ENCODE measurements at places on chromosomes 12 and 14.

GRCh38 chr12:115972241-115972640 is 305.3 kb downstream of the MED13L start:
- no peaks in the 10 kb centered on the region for H3K27me3 ChIP-seq
- no peak overlapping the region for H3K27ac ChIP-seq
- no peak overlapping the region for H3K4me3 ChIP-seq
- no peak for DNase-seq
- peaks cover 44% of the 10 kb centered on the region for H3K36me3 ChIP-seq
- H3K4me1 ChIP-seq = no peaks in the 10 kb centered on the region

- DNase-seq = no peak
- H3K36me3 ChIP-seq = no peaks in the 10 kb centered on the region
- H3K4me3 ChIP-seq = no peak overlapping the region
- peaks cover 28% of the 10 kb centered on the region for H3K27me3 ChIP-seq
These were observed 19.6 kb downstream of the PIWIL1 start for GRCh38 chr12:130357241-130357640.

- H3K36me3 ChIP-seq = no peaks in the 10 kb centered on the region
- H3K4me3 ChIP-seq = no peak overlapping the region
- H3K4me1 ChIP-seq = no peaks in the 10 kb centered on the region
- H3K27ac ChIP-seq = no peak overlapping the region
- no peaks in the 10 kb centered on the region for H3K27me3 ChIP-seq
These were observed 42.4 kb upstream of the MMP19 start for GRCh38 chr12:55885113-55885512.

DNA sequence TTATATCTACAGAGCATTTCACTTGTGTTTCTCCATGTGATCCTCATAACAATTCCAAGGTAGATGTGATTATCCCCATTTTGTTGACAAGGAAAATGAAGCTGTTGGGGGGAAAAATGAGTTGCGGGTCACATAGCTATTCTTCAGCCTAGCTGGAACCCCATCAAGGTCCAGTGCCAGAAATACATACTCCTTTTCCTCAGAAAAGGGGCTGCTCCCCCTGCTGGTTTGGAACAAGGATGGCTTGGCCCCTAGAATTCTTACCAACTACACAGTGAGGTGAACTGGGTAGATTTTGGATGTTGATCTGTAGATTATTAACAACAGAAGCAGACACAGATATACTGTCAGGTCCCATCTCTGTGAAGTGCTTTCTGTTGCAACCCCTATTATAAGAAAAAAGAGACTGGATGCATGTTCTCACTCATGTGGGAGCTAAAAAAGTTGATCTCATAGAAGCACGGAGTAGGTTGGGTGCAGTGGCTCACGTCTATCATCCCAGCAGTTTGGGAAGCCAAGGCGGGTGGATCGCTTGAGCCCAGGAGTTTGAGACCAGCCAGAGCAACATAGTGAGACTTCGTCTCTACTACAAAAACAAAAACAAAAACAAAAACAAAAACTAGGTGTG is 8.9 kb downstream of the IKZF4 start:
- peaks cover 6% of the 10 kb centered on the region for H3K4me1 ChIP-seq
- H3K4me3 ChIP-seq = no peak overlapping the region
- H3K27me3 ChIP-seq = no peaks in the 10 kb centered on the region
- H3K36me3 ChIP-seq = peaks cover 61% of the 10 kb centered on the region
- H3K27ac ChIP-seq = no peak overlapping the region

GRCh38 chr12:57744777-57745484 is at the start of gene TSPAN31:
TSPAN31 (plus strand) TSS chr12:57745039; CDS start chr12:57745155, 116 bp downstream.
- H3K27ac ChIP-seq = peak within 1 kb of the TSS; percentile 97
- DNase-seq = peak; percentile 100
- H3K27me3 ChIP-seq = peaks cover 21% of the 10 kb centered on the region
- H3K36me3 ChIP-seq = peaks cover 39% of the 10 kb centered on the region
- H3K4me1 ChIP-seq = peaks cover 12% of the 10 kb centered on the region
- H3K4me3 ChIP-seq = peak within 1 kb of the TSS; percentile 80

GRCh38 chr12:47878918-47879481 is 25.8 kb downstream of the VDR start:
- no peaks in the 10 kb centered on the region for H3K36me3 ChIP-seq
- H3K4me3 ChIP-seq = no peak overlapping the region
- peaks cover 9% of the 10 kb centered on the region for H3K4me1 ChIP-seq
- DNase-seq = no peak
- H3K27me3 ChIP-seq = no peaks in the 10 kb centered on the region
- no peak overlapping the region for H3K27ac ChIP-seq

DNA sequence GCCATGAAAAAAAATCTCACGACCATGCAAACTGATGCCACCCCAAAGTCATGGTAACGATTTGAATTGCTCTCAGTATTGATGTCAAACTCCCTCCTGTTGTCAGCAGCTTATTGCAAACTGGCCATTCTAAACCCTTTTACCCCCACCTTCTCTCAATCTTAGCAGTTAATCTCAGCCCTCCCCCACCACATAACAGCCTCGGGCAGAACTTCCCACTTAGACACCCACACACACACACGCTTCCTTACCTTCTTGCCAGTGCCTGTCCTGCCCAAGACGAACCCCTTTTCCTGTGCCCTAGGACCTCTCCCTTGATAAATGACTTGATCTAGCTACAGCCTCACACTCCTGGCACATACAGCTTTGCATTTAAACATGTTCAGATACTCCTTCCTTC is 56.6 kb downstream of the GPATCH2L start:
- no peak for DNase-seq
- no peaks in the 10 kb centered on the region for H3K27me3 ChIP-seq
- H3K27ac ChIP-seq = no peak overlapping the region
- H3K4me1 ChIP-seq = no peaks in the 10 kb centered on the region
- H3K4me3 ChIP-seq = no peak overlapping the region

DNA sequence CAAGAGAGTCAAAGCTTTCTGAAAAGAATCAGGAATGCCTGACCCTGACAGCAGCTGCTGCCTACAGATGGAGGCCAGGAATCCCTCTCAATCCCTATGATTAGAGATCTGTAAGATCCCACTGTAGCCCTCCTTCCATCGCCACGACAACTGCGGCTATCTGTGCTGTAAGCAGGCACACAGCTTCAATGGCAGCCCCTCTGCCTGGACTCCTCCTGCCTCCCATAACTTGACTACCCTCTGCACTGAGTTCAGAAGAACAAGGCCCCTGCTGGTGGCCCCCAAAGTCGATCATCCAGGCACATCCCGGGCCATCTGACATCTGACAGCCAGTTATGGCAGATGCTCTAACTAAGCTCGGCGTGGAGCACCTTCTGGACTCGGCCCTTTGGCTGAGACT is 2.9 kb downstream of the CLMN start:
- H3K27me3 ChIP-seq = peaks cover 18% of the 10 kb centered on the region
- no peak overlapping the region for H3K27ac ChIP-seq
- peaks cover 56% of the 10 kb centered on the region for H3K4me1 ChIP-seq
- peak; percentile 30 for DNase-seq
- H3K36me3 ChIP-seq = no peaks in the 10 kb centered on the region

DNA sequence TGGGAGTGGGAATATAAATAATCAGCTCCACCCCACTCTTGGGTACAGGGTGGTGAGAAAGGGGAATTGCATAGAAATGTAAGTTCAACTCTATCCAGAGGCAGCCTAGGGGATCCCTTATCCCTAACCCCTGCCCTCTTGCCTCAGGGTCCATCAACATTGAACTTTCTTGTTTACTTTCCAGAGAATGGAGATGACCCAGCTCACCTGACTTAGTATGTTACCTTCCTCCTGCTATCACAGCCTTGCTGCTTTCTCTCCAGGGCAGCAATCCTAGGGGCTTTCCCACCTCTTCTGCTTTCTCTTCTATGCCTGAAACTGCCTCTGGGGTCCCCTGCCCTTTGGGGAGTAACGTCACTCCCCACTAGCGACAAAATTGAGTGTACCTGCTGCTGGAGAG is 2.7 kb downstream of the LRP1 start:
- DNase-seq = no peak
- H3K27me3 ChIP-seq = peaks cover 22% of the 10 kb centered on the region
- peaks cover 71% of the 10 kb centered on the region for H3K4me1 ChIP-seq
- peak overlapping the region; percentile 95 for H3K4me3 ChIP-seq

All from muscle of leg (tissue), 16 donors.